Aorta (tissue), 5 donors: ENCODE measurements at places on chromosomes 5 and 9. TPM values are rescaled to one million over a fixed set of nuclear protein-coding genes. Genes with fewer than 3 reads are reported as not detected.

Gene PCDHGB3
- total RNA-seq = 7.4 TPM

Gene IL4
- total RNA-seq = not detected

- H3K27me3 ChIP-seq = no peaks in the 10 kb centered on the region
- DNase-seq = no peak
- H3K36me3 ChIP-seq = no peaks in the 10 kb centered on the region
- no peaks in the 10 kb centered on the region for H3K4me1 ChIP-seq
- H3K27ac ChIP-seq = no peak overlapping the region
These were observed 821.2 kb downstream of the PTPRD start for GRCh38 chr9:9791611-9792010.

Gene CA9
- total RNA-seq = 4.3 TPM

DNA sequence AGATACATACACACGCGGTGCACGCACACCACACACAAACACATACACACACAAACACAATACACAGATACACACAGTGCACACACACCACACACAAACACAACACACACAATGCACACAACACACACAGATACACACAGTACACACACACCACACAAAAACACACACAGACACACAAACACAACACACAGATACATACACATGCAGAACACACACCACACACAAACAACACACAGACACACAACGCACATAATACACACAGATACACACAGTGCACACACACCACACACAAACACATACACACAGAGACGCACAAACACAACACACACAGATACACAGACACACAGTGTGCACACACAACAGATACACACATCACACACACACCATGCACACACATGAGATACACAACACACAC, 5.9 kb upstream of the CCDC187 start:
- no peak for DNase-seq
- no peaks in the 10 kb centered on the region for H3K27me3 ChIP-seq
- no peak overlapping the region for H3K27ac ChIP-seq
- H3K4me3 ChIP-seq = no peak overlapping the region

DNA sequence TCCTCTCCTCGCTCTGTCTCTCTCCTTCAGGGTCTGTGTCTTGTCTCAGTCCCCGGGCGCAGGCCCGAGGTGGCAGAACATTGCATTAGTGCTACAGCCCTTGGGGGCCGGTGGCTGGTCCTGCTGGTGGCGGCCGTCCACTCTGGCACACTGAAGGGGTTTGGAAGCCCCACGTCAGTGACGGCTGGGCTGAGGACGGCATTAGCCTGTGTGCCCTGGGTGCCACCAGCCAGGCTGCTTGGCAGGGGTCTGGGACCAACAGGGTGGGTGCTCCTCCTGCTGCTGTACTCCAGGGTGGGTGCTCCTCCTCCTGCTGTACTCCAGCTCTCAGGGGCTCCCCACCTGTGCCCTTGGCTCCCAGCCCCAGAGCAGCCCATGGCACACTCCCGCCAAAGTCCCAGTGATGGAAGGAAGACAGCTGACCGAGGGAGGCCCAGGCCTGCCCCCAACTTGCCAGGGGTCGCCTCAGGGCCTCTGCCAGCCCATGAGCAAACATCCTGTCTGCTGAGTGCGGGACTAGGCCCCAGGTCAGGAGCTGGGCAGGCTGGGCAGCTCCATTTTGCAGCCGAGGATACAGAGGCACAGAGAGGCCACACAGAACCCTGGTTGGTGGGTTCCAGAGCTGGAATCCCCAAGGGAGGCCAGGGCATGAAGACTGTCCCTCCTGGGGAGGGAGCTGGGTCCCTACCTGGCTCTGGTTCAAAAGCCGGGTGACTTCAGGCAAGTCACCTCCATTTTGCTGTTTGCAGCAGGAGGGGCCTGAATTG, 27.3 kb downstream of the SARDH start:
- no peak overlapping the region for H3K4me3 ChIP-seq
- H3K27me3 ChIP-seq = no peaks in the 10 kb centered on the region
- no peaks in the 10 kb centered on the region for H3K36me3 ChIP-seq

DNA sequence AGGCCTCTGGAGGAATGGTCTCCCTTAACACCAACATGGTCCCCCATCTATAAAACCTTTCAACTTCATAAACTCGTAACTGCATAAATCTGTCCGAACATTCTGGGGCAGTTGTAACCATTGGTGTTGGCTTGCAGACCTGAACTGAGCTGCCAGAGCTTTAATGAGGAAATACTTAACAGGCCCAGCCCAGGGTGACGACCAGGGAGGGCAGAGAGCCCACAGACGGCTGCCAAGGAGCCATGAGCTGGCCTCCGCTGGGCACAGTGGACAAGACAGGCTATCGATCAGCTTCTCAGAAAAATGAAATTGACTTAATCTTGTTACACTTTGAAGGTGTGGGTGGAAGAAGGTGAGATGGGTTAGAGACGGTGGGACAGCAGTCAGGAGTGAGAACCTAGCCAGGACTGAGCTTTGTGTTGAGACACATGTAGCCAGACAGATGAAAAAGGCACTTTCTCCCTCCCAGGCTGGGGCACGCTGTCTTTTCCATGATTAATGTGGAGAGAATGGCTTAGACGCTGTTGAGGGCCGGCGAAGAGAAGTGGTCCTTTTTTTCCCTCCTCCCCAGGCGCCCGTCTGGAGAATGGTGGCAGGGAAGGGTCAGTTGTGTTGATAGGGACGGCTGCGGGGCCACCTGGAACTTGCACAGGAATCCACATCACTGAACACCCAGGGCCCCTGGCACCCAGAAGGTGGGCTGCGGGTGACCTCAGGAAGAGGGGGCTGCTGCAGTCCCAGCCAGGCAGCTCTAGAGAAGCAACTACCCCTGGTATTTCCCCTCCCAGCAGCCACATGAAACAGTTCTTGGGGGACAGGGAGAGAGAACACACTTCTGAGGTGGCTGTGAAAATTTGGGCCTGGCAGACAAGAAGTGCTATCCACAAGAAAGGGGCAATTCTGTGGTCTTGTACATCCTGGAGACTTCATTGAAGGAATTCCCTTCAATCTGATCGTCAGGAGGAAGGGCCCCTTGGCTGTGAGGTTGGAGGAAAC, 27.3 kb upstream of the TCOF1 start:
- no peak overlapping the region for H3K27ac ChIP-seq
- no peaks in the 10 kb centered on the region for H3K4me1 ChIP-seq
- no peak for DNase-seq
- no peak overlapping the region for H3K4me3 ChIP-seq
- H3K36me3 ChIP-seq = no peaks in the 10 kb centered on the region

Gene FLT4
- total RNA-seq = 13.7 TPM

DNA sequence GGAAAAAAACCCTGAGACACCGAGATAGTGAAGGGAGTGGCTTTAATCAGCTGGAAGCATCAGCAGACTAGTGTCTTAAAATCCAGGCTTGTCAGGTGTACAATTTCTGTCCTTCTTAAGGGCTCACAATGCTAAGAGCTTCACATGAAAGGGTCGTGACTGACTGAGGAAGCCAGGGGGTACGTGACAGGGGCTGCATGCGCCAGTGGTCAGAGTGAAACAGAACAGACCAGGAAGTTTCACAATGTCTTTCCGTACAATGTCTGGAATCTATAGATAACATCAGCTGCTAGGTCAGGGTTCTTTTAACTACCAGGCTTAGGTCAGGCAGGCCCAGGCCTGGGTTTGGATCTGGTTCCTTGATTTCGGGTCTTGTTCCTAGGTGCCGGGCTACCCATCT, 253.0 kb downstream of the CDH10 start:
- H3K4me3 ChIP-seq = no peak overlapping the region
- H3K4me1 ChIP-seq = no peaks in the 10 kb centered on the region
- no peak for DNase-seq

DNA sequence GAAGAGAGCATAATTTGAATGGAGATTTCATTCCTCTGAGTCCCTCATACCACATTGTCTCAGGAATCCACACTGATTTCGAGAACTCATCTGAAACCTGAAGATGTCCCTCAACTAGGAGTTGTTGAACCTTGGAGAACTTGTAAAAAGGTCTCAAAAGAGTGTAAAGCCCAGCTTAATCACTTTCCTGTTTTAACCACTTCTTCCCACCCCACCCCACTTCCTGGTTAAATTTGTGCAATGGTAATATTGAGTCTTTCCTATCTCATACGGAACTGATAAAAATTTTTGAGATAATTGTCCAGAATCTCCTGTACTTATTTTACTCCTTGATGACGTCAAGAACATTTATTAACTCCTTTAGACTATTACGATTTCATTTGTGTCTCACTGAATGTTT, 240.7 kb downstream of the ARRDC3 start:
- no peaks in the 10 kb centered on the region for H3K36me3 ChIP-seq
- no peak overlapping the region for H3K4me3 ChIP-seq
- H3K27me3 ChIP-seq = no peaks in the 10 kb centered on the region
- H3K4me1 ChIP-seq = no peaks in the 10 kb centered on the region

Gene JAKMIP2
- 0.42 TPM for total RNA-seq

Gene C8G
- 1.1 TPM for total RNA-seq

DNA sequence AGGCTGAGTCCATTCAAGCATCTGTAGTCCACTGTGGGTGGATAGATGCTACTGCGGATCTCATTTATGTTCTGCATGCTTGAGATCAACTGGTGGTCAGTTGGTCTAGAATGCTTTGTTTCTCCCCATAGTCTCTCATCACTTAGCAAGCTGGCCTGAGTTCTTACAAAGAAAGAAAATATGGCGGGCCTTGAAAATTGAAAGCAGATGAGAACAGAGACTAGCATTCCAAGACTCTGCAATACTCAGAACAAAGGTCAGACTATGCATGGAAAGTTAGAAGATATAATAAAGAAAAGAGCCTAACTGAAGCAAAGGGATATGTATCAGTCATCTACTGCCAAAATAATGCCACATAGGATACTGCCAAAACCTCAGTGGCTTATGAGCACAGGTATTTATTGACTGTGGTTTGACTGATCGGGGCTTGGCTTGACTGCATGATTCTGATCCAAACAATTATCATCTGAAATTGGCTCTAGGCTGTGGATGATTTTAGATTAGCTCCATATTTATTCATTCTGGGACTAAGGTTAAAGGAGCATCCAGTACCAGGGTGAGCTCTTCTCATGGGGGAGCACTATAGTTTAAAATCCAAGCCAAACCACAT, 258.9 kb downstream of the TAF11L14 start:
- no peak overlapping the region for H3K4me3 ChIP-seq
- H3K36me3 ChIP-seq = no peaks in the 10 kb centered on the region
- no peak for DNase-seq
- no peak overlapping the region for H3K27ac ChIP-seq
- no peaks in the 10 kb centered on the region for H3K27me3 ChIP-seq
- H3K4me1 ChIP-seq = no peaks in the 10 kb centered on the region

Gene ADAMTSL1
- total RNA-seq = 54.2 TPM

- H3K27me3 ChIP-seq = no peaks in the 10 kb centered on the region
- no peaks in the 10 kb centered on the region for H3K36me3 ChIP-seq
- H3K27ac ChIP-seq = no peak overlapping the region
- H3K4me3 ChIP-seq = no peak overlapping the region
- H3K4me1 ChIP-seq = peaks cover 5% of the 10 kb centered on the region
These were observed 221.1 kb downstream of the FANCC start for GRCh38 chr9:95096381-95096780.

Gene GCNT1
- 8.6 TPM for total RNA-seq

- H3K27ac ChIP-seq = no peak overlapping the region
- H3K36me3 ChIP-seq = no peaks in the 10 kb centered on the region
- H3K27me3 ChIP-seq = no peaks in the 10 kb centered on the region
- no peak overlapping the region for H3K4me3 ChIP-seq
- no peak for DNase-seq
These were observed 175.7 kb downstream of the ARHGEF28 start for GRCh38 chr5:73801686-73802085.

DNA sequence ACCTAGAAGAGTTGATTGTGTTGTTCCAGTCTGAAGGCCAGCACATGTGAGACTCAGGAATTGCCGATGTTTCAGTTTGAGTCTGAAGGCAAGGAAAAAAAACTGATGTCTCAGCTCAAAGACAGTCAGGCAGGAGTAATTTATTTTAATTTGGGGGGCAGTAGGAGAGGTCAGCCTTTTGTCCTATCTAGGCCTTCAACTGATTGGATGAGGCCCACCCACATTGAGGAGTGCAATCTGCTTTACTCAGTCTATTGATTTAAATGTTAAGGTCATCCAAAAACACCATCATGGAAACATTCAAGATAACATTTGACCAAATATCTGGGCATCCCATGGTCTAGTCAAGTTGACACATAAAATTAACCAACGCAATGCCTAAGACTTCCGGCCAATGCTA, 288.9 kb downstream of the CDK5RAP2 start:
- H3K4me1 ChIP-seq = no peaks in the 10 kb centered on the region
- H3K36me3 ChIP-seq = no peaks in the 10 kb centered on the region
- H3K27ac ChIP-seq = no peak overlapping the region
- no peak overlapping the region for H3K4me3 ChIP-seq
- DNase-seq = no peak
